ENCODE measurements at places on chromosomes 7 and 10. TPM values are rescaled to one million over a fixed set of nuclear protein-coding genes. Genes with fewer than 3 reads are reported as not detected.

Gene TPK1
- polyA plus RNA-seq = 3.2 TPM

Gene MINDY4
- 4.7 TPM for polyA plus RNA-seq

Gene FZD1
- polyA plus RNA-seq = 11.8 TPM

Gene SSBP1
- polyA plus RNA-seq = 82.9 TPM

Gene LBX1
- polyA plus RNA-seq = 12.4 TPM

Gene PILRA
- 5.2 TPM for polyA plus RNA-seq

Gene PRTFDC1
- polyA plus RNA-seq = 10.1 TPM

Gene LIPM
- polyA plus RNA-seq = not detected

Gene MMP21
- polyA plus RNA-seq = 0.27 TPM

Gene FAM185A
- 6.5 TPM for polyA plus RNA-seq

Gene HMX3
- not detected for polyA plus RNA-seq

Gene PON3
- 5.6 TPM for polyA plus RNA-seq

Gene PSD
- polyA plus RNA-seq = 4.9 TPM

Gene GRM3
- 0.14 TPM for polyA plus RNA-seq

Gene MYOF
- polyA plus RNA-seq = 51.4 TPM

Gene GGCT
- polyA plus RNA-seq = 33.4 TPM

Gene TMEM270
- not detected for polyA plus RNA-seq

Gene RBP4
- 16.0 TPM for polyA plus RNA-seq

Gene MINPP1
- 15.9 TPM for polyA plus RNA-seq

Gene ADAMTS14
- 24.6 TPM for polyA plus RNA-seq

Gene KLF6
- polyA plus RNA-seq = 110 TPM

Gene SYT15
- polyA plus RNA-seq = 4.4 TPM

Gene EPHA1
- 5.8 TPM for polyA plus RNA-seq

Gene CDNF
- polyA plus RNA-seq = 2.9 TPM

Gene INSYN2A
- polyA plus RNA-seq = 0.65 TPM

Gene RTKN2
- polyA plus RNA-seq = 3.6 TPM

Gene UBE2D1
- polyA plus RNA-seq = 13.3 TPM

Gene PITRM1
- 68.9 TPM for polyA plus RNA-seq

Gene CYP3A5
- 1.0 TPM for polyA plus RNA-seq

Gene FBXO24
- polyA plus RNA-seq = 2.3 TPM

Gene ZKSCAN5
- polyA plus RNA-seq = 10.2 TPM

Gene MCM10
- polyA plus RNA-seq = 4.8 TPM

Gene OR2A42
- polyA plus RNA-seq = 0.53 TPM

Gene TUBB8
- polyA plus RNA-seq = not detected

Gene LHPP
- polyA plus RNA-seq = 8.1 TPM

Gene ADCYAP1R1
- 10.5 TPM for polyA plus RNA-seq

Gene P4HA1
- polyA plus RNA-seq = 39.0 TPM

Gene LMBR1
- 26.3 TPM for polyA plus RNA-seq

Gene GFRA1
- 33.4 TPM for polyA plus RNA-seq

Gene NFE2L3
- 3.0 TPM for polyA plus RNA-seq

Gene SORBS1
- 72.6 TPM for polyA plus RNA-seq

Gene RBM20
- polyA plus RNA-seq = 14.0 TPM

Gene GCK
- polyA plus RNA-seq = 7.1 TPM

Gene AGAP6
- 16.7 TPM for polyA plus RNA-seq

Gene SMIM30
- polyA plus RNA-seq = 82.9 TPM

Gene ATOH7
- polyA plus RNA-seq = 0.22 TPM

Gene LRIT1
- not detected for polyA plus RNA-seq

Gene CDK1
- 27.5 TPM for polyA plus RNA-seq

Gene ITGB8
- polyA plus RNA-seq = 5.2 TPM

Gene RARRES2
- 60.4 TPM for polyA plus RNA-seq

Gene ARHGEF35
- polyA plus RNA-seq = 1.3 TPM

Gene CYP3A4
- not detected for polyA plus RNA-seq

Gene ACHE
- 82.8 TPM for polyA plus RNA-seq

Gene PTPRZ1
- polyA plus RNA-seq = 2.6 TPM

Gene SUN3
- not detected for polyA plus RNA-seq

Gene AUTS2
- polyA plus RNA-seq = 80.5 TPM

Gene ST8SIA6
- polyA plus RNA-seq = 0.71 TPM
